ENCODE measurements at places on chromosomes 2 and 18. TPM values are rescaled to one million over a fixed set of nuclear protein-coding genes. Genes with fewer than 3 reads are reported as not detected.

DNA sequence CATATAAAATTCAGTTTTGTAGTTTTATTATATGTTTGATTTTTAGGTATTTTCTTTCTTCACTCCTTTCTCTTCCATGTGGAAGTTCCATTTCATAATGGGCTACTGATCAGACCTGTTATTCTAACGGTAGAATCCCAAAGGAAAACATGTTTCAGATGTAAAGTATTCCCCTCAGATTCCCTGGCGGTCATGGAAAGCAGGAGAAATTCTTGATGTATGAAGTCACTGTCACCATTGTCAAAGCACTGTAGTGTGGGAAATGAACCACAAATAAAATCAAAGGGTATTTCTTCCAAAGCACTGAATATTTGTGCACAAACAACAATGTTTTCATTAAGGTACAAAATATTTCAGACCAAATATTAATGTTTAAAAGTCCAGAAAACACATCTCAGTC lies 237.3 kb upstream of the KLHL14 start:
- no peak overlapping the region for H3K4me3 ChIP-seq
- DNase-seq = peak; percentile 15
- no peaks in the 10 kb centered on the region for H3K27me3 ChIP-seq
- H3K36me3 ChIP-seq = no peaks in the 10 kb centered on the region
- H3K27ac ChIP-seq = no peak overlapping the region
- peaks cover 11% of the 10 kb centered on the region for H3K4me1 ChIP-seq

GRCh38 chr2:144162652-144163051 lies 357.3 kb downstream of the ZEB2 start:
- no peaks in the 10 kb centered on the region for H3K36me3 ChIP-seq
- H3K4me3 ChIP-seq = no peak overlapping the region
- peaks cover 10% of the 10 kb centered on the region for H3K4me1 ChIP-seq

ABCG8 gene
- 8.8 TPM for total RNA-seq

GRCh38 chr18:44876755-44877154 lies 196.1 kb downstream of the SETBP1 start:
- no peaks in the 10 kb centered on the region for H3K27me3 ChIP-seq
- no peaks in the 10 kb centered on the region for H3K4me1 ChIP-seq
- DNase-seq = no peak
- no peak overlapping the region for H3K4me3 ChIP-seq
- no peak overlapping the region for H3K27ac ChIP-seq
- no peaks in the 10 kb centered on the region for H3K36me3 ChIP-seq

HOXD1 gene
- total RNA-seq = 10.4 TPM

LBX2 gene
- total RNA-seq = 4.0 TPM

ADCYAP1 gene
- not detected for total RNA-seq

MSGN1 gene
- not detected for total RNA-seq

DNA sequence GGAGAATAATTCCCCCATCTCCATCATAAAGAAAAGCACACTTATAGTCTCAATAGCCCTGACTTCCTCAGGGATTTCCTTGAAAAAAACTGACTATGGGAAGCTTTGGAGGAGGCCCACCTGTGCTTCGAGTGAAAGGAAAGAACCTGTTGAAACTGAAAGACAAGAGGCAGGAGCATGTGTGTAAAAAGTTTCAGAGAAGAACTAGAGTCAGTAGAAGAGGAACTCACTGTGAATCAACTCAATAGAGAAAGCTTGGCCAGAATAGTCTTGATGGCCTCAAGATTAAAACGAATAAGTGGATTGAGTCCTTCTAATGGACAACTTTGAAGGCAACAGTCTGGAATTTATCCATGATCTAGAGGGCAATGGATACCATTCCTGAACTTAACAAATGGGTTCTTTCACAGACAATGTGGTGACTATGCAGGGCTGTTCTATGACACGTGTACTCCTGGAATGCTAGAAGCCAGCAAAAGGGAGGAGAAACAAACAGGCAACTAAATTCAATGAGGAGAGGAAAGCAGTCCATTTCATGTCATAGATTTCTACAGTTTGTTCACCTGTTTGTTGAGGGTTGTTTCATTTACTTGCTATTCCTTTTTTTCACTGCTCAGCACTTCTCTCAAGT lies 442.3 kb downstream of the GRB14 start:
- no peak overlapping the region for H3K27ac ChIP-seq
- DNase-seq = no peak
- no peak overlapping the region for H3K4me3 ChIP-seq
- H3K36me3 ChIP-seq = no peaks in the 10 kb centered on the region
- no peaks in the 10 kb centered on the region for H3K27me3 ChIP-seq

GRCh38 chr2:131408778-131409177 lies 44.8 kb upstream of the RAB6D start:
- H3K4me3 ChIP-seq = no peak overlapping the region
- peaks cover 3% of the 10 kb centered on the region for H3K27me3 ChIP-seq
- no peak for DNase-seq
- H3K4me1 ChIP-seq = 0 out of 2 replicates have a peak, but pooled peaks cover 5% of the 10 kb centered on the region
- no peak overlapping the region for H3K27ac ChIP-seq
- no peaks in the 10 kb centered on the region for H3K36me3 ChIP-seq

GRCh38 chr2:174792309-174793025 lies 28.2 kb upstream of the CHRNA1 start:
- no peak overlapping the region for H3K27ac ChIP-seq
- H3K27me3 ChIP-seq = peaks cover 37% of the 10 kb centered on the region
- no peaks in the 10 kb centered on the region for H3K4me1 ChIP-seq

GRCh38 chr2:238861766-238862315 lies 14.0 kb downstream of the TWIST2 start:
- H3K4me3 ChIP-seq = no peak overlapping the region
- no peak for DNase-seq
- H3K4me1 ChIP-seq = peaks cover 32% of the 10 kb centered on the region
- H3K27ac ChIP-seq = no peak overlapping the region
- peaks cover 18% of the 10 kb centered on the region for H3K27me3 ChIP-seq

GRCh38 chr2:215948051-215948450 lies 65.3 kb downstream of the MREG start:
- H3K36me3 ChIP-seq = peaks cover 32% of the 10 kb centered on the region
- DNase-seq = no peak
- H3K27ac ChIP-seq = no peak overlapping the region
- H3K4me1 ChIP-seq = peaks cover 20% of the 10 kb centered on the region

DNA sequence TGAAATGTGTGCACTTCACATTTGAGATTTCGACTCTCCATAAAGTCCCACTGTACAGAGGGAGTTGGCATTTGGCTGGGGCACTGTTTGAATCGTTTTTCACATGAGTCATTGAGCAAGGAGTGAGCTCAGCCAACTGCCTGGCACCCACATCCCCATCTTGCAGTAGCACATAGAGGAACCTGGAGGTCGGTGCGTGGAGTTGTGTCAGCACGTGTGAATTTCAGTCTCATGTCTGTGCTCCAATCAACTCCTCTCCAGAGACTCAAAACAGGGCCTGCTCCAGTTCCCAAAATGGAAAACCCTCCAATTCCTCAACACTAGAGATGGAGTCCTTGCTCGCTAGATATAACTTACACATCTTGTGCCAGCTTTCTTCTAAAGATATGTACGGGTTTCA lies 126.8 kb upstream of the CAPN13 start:
- no peak for DNase-seq
- H3K27me3 ChIP-seq = peaks cover 4% of the 10 kb centered on the region
- H3K36me3 ChIP-seq = no peaks in the 10 kb centered on the region
- no peak overlapping the region for H3K27ac ChIP-seq
- H3K4me1 ChIP-seq = no peaks in the 10 kb centered on the region

IL18RAP gene
- total RNA-seq = not detected

DNA sequence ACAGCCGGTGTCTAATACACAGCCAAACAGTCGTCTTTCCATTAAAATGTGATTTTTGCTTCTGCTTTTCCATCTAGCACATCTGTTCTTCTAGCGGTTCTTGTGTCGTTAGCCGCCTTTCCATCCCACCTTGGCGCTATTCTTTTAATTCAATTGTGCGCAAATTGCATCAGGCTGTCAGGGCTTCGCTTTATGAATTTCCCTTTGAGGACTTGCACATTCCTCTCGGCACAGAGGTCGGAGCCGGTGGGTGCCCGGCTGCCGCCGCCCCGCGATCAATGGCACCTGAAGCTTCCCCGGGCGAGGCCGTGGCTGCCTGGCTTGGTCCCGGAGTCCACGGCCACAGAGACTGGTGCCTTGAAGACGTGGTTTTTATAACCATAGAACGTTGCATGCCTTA lies 33.9 kb upstream of the TSPYL6 start:
- no peaks in the 10 kb centered on the region for H3K36me3 ChIP-seq
- no peaks in the 10 kb centered on the region for H3K27me3 ChIP-seq
- no peak overlapping the region for H3K4me3 ChIP-seq
- H3K27ac ChIP-seq = no peak overlapping the region

GRCh38 chr2:235752846-235753245 lies 259.0 kb downstream of the AGAP1 start:
- H3K27ac ChIP-seq = no peak overlapping the region
- no peak for DNase-seq
- no peaks in the 10 kb centered on the region for H3K27me3 ChIP-seq

TUBA3E gene
- total RNA-seq = not detected

DNA sequence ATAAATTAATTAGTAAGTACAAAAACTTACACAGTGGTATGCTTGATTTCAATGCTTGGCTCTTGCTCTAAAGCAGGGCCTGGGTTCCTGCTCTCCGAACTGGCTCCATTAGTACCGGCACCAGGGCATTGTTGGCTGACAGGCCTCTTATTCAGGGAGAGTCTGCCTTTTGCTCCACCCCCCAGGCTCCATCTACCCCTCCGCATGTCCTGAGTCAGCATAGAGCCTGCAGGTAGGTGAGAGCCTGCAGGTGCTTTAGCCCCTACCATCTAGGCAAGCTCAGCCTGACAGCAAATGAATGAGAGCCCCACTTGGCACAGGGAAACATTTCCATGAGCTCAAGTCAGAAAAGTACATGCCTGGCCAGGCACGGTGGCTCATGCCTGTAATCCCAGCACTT lies 35.1 kb upstream of the EFHD1 start:
- H3K4me1 ChIP-seq = no peaks in the 10 kb centered on the region
- no peak overlapping the region for H3K27ac ChIP-seq
- no peak for DNase-seq
- H3K4me3 ChIP-seq = no peak overlapping the region
- H3K36me3 ChIP-seq = no peaks in the 10 kb centered on the region
- H3K27me3 ChIP-seq = no peaks in the 10 kb centered on the region

RPL31 gene
- total RNA-seq = 4,246 TPM

CBLN2 gene
- total RNA-seq = not detected

- no peak overlapping the region for H3K27ac ChIP-seq
- H3K36me3 ChIP-seq = no peaks in the 10 kb centered on the region
- H3K4me3 ChIP-seq = no peak overlapping the region
- peaks cover 7% of the 10 kb centered on the region for H3K27me3 ChIP-seq
- H3K4me1 ChIP-seq = no peaks in the 10 kb centered on the region
Observed at GRCh38 chr2:15096873-15097272, 464.3 kb downstream of the NBAS start.

DNA sequence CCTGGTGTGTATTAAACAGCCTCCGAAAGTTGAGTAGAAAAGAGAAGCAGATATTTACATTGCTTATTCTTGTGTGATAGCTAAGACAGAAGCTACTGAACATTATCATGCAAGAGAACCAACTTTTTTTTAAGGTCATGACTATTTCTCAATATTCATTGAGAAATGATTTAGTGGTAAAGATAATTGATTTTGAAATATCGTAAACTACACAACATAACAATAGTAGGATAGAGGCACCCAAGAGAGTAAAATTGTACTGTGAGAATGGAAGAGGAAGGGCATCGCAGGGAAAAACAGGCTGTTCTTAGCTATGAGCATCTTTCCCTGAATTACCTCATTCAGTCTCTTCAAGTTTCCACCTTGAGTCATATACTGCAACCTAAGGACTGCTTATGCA lies 25.2 kb downstream of the HRH4 start:
- no peaks in the 10 kb centered on the region for H3K4me1 ChIP-seq
- H3K4me3 ChIP-seq = no peak overlapping the region
- no peak overlapping the region for H3K27ac ChIP-seq
- no peaks in the 10 kb centered on the region for H3K36me3 ChIP-seq
- no peak for DNase-seq

GRCh38 chr18:60987963-60988362 lies 345.3 kb upstream of the CDH20 start:
- H3K27ac ChIP-seq = no peak overlapping the region
- no peak overlapping the region for H3K4me3 ChIP-seq
- DNase-seq = no peak
- no peaks in the 10 kb centered on the region for H3K4me1 ChIP-seq
- no peaks in the 10 kb centered on the region for H3K27me3 ChIP-seq
- H3K36me3 ChIP-seq = no peaks in the 10 kb centered on the region

NDUFV2 gene
- 369 TPM for total RNA-seq

DNA sequence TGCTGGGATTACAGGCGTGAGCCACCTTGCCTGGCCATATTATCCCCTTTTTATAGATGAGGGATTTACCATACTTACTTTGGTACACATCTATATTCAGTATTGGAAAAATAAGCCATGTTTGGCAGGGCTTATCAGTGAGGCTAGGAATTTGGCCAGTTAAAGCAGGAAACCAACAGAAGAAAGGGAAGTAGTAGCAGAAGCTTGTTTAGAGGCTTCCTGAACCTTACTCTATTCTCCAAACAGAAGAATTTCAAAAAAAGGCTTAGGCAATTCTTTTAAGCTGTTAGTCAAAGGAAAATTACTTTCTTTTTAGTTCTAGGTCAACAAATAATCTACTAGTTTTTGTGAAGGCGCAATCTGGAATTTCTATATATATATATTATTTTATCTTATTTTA lies 3.2 kb upstream of the GLS start:
- peaks cover 11% of the 10 kb centered on the region for H3K4me1 ChIP-seq
- H3K36me3 ChIP-seq = no peaks in the 10 kb centered on the region
- no peak for DNase-seq

GRCh38 chr2:29900971-29901633 lies 20.3 kb downstream of the ALK start:
- no peak overlapping the region for H3K4me3 ChIP-seq
- H3K4me1 ChIP-seq = no peaks in the 10 kb centered on the region
- no peaks in the 10 kb centered on the region for H3K36me3 ChIP-seq
- peaks cover 10% of the 10 kb centered on the region for H3K27me3 ChIP-seq

- no peak overlapping the region for H3K27ac ChIP-seq
- H3K4me3 ChIP-seq = no peak overlapping the region
- H3K27me3 ChIP-seq = no peaks in the 10 kb centered on the region
- H3K36me3 ChIP-seq = no peaks in the 10 kb centered on the region
Observed at GRCh38 chr2:158693476-158693875, 101.6 kb upstream of the DAPL1 start.

DNA sequence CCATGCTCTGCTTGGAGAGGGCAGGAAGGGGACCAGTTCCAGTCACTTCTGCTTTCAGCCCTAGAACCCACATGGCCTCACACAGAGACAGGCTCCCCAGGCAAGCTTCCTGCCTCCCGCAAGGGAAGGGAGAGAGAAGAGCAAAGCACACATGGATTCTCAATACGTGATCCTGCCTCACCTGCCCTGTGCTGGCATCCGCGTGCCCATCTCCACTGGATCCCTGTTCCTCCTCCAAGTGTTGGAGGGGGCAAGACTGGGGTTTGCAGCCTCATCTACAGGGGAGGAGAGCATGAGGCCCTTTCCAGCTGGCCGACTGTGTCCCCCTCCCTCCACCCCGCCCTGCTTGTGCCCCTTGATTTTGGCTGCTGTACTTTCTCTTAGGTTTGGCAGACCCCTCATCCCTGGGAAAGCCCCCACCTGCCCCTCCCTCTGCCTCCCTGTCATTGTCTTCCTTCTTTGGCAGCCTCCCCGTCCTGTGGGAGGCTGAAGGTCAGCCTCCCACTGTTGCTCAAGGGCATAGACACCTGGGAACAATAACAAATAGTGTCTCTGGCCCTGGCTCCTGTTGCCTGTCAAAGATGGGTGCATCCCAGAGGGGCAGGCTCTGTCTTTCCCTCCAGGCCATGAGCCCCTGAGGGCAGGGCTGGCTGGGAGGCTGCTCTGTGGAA lies 22.7 kb downstream of the KCNF1 start:
- H3K27me3 ChIP-seq = peaks cover 8% of the 10 kb centered on the region
- no peak overlapping the region for H3K4me3 ChIP-seq
- H3K4me1 ChIP-seq = peaks cover 48% of the 10 kb centered on the region
- H3K27ac ChIP-seq = no peak overlapping the region
- H3K36me3 ChIP-seq = no peaks in the 10 kb centered on the region

- H3K27me3 ChIP-seq = no peaks in the 10 kb centered on the region
- H3K4me3 ChIP-seq = no peak overlapping the region
- H3K36me3 ChIP-seq = no peaks in the 10 kb centered on the region
- no peaks in the 10 kb centered on the region for H3K4me1 ChIP-seq
Observed at GRCh38 chr2:105731511-105731910, 13.2 kb upstream of the NCK2 start.
